Neural crest cell (in vitro differentiated cells): ENCODE measurements at places on chromosomes 5 and 9. TPM values are rescaled to one million over a fixed set of nuclear protein-coding genes. Genes with fewer than 3 reads are reported as not detected.

DNA sequence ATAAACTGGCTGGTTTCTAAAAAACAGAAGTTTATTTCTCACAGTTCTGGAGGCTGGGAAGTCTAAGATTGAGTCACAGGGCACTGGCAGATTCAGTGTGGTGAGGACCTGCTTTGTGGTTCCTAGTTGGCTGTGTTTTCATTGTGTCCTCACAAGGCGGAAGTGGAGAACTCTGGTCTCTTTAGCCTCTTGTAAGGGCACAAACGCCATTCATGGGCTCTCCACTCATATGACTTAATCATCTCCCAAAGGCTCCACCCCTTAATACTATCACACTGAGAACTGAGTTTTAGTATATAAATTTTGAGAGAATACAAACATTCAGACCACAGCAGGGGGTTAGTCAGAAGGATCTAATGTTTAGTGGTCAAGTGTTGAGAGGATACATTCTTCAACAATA is 208.2 kb downstream of the SEC61B start:
- H3K27me3 ChIP-seq, result no peaks in the 10 kb centered on the region
- H3K4me3 ChIP-seq, result no peak overlapping the region
- no peak overlapping the region for H3K27ac ChIP-seq

- H3K4me1 ChIP-seq, result peaks cover 4% of the 10 kb centered on the region
- H3K4me3 ChIP-seq, result no peak overlapping the region
- no peak for DNase-seq
- H3K36me3 ChIP-seq, result peaks cover 5% of the 10 kb centered on the region
Measured at GRCh38 chr5:41751867-41752266, 118.4 kb downstream of the OXCT1 start.

DNA sequence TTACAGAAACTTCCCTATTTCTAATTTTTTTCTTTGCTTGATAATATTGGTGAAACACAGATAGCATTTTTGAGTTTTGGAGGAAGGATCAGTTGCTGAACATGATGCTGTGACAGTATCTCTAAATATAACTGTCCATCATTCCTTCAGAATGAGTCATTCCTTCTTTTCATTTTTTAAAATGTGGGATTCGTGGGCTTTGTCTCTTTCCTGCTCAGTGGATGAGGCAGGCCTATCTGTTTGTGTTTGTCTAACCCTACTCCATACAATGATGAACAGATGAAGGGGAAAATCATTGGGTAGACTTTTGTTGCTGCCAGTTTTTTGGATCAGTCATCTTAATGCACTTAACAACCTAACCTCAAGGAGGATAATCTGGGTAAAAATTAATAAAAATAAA is 15.7 kb upstream of the OR13C8 start:
- no peak overlapping the region for H3K4me3 ChIP-seq
- H3K36me3 ChIP-seq, result peaks cover 5% of the 10 kb centered on the region
- no peaks in the 10 kb centered on the region for H3K27me3 ChIP-seq

DNA sequence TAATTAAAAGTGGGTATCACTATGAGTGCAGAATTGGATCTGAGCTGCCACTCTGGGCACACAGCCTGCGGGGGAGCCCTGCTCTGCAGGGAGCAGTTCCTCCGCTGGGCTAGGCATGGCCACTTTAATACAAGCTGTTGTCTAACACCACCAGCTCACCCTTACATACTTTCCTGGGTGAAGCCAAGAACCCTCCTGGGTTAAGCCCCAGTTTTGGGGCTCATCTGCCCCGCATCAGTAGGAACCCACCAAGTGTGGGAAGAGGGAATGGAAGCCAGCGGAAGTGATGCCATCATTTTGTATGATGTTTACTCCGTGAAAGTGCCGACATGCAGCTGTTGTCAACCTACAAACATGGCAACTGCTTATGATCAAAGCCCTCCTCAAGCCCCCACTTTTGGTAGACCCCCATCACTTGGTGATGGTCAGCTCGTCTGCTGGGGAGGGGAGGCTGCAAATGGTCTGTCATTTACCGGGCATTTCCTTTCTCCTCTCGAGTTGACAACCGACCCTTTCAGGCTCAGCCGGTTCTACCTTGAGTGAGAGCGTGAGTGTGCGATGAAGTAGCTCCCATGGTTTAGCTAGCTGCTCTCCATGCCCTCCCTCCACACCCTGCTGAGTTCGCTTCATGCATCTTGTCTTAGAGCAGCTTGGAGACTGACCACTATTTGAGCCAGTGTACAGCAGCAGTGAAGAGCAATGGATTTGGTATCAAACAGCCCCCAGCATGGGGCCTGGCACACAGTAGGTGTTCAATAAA is 95.3 kb upstream of the IER5L start:
- H3K4me3 ChIP-seq, result no peak overlapping the region
- H3K4me1 ChIP-seq, result peaks cover 42% of the 10 kb centered on the region
- DNase-seq, result no peak
- no peaks in the 10 kb centered on the region for H3K27me3 ChIP-seq
- H3K27ac ChIP-seq, result no peak overlapping the region

DNA sequence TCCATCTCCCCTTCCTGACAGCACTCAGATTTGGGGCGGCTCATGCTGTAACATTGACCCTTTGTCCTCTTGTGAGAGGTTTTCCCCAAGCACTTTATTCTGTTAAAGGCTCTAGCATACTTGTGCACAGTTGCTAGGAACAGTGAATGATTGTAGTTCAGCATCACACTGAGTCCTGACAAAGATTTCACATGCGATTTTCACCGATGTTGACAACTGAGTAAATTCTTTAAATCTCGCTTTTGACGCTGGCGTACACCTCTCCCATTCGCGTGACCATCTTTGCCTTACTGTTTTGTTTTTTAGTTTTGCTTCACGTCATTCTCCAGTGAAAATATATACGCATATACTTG is 780 bp downstream of the CDC37L1 start:
- H3K36me3 ChIP-seq, result peaks cover 3% of the 10 kb centered on the region
- H3K4me1 ChIP-seq, result no peaks in the 10 kb centered on the region

- H3K27me3 ChIP-seq, result no peaks in the 10 kb centered on the region
- H3K4me3 ChIP-seq, result no peak overlapping the region
- no peak for DNase-seq
- H3K36me3 ChIP-seq, result peaks cover 8% of the 10 kb centered on the region
Measured at GRCh38 chr9:35500130-35500748, 10.3 kb downstream of the RUSC2 start.

- H3K36me3 ChIP-seq, result peaks cover 8% of the 10 kb centered on the region
- no peak for DNase-seq
- H3K27ac ChIP-seq, result peak overlapping the region; percentile 40
- no peaks in the 10 kb centered on the region for H3K27me3 ChIP-seq
- peak overlapping the region; percentile 96 for H3K4me3 ChIP-seq
- H3K4me1 ChIP-seq, result peaks cover 34% of the 10 kb centered on the region
Measured at GRCh38 chr5:53110156-53110555, 599 bp upstream of the MOCS2 start.

DNA sequence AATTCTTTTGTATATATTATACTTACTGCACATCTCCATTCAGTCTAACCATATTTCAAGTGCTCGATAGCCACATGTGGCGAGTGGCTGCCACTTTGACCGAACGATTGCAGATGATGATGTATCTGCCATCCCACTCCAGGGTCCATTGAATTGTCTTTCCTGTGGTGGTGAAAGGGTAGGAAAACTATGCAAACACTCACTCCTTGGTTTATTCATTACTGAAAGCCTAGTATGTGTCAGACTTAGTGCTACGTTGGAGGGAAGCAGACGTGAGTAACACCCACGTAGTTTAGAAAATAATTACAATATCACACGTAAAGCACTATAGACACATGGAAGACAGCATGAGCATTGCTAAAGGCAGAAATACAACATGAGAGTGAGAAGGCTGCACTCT is 353.7 kb downstream of the CSNK1G3 start:
- H3K4me3 ChIP-seq, result no peak overlapping the region
- H3K4me1 ChIP-seq, result peaks cover 12% of the 10 kb centered on the region
- H3K27me3 ChIP-seq, result no peaks in the 10 kb centered on the region
- DNase-seq, result no peak

- DNase-seq, result no peak
- no peaks in the 10 kb centered on the region for H3K36me3 ChIP-seq
- no peaks in the 10 kb centered on the region for H3K27me3 ChIP-seq
- no peak overlapping the region for H3K4me3 ChIP-seq
Measured at GRCh38 chr5:172753101-172753500, 17.9 kb downstream of the DUSP1 start.

- H3K36me3 ChIP-seq, result no peaks in the 10 kb centered on the region
- peaks cover 56% of the 10 kb centered on the region for H3K4me1 ChIP-seq
- H3K27ac ChIP-seq, result peak overlapping the region; percentile 87
- no peaks in the 10 kb centered on the region for H3K27me3 ChIP-seq
Measured at GRCh38 chr5:61638476-61638875, 306.4 kb downstream of the ZSWIM6 start.

Gene DMRT3
- total RNA-seq, result not detected in 2 replicates

Gene PLCXD3
- 0.07 and 0.09 TPM in 2 replicates for total RNA-seq

Gene IL13
- total RNA-seq, result not detected in 2 replicates

Gene CDH18
- total RNA-seq, result 2.1 and 2.2 TPM in 2 replicates

Gene SLC35A4
- 99.4 and 106 TPM in 2 replicates for total RNA-seq

Gene SYNPO
- total RNA-seq, result 1.5 TPM in 2 replicates

Gene HRCT1
- total RNA-seq, result not detected in 2 replicates
